T-helper 2 cell treated with Interferon-gamma antibody and Interleukin-4, amounts not matched to agents 5 μg/mL and 100 μg/mL, for 36 hours (primary cell): ENCODE measurements at places on chromosomes 5 and 9.

GRCh38 chr5:35096216-35096615 lies 48.5 kb upstream of the AGXT2 start:
- no peak overlapping the region for H3K27ac ChIP-seq
- no peak for DNase-seq
- H3K4me3 ChIP-seq: no peak overlapping the region
- no peaks in the 10 kb centered on the region for H3K36me3 ChIP-seq
- H3K27me3 ChIP-seq: peaks cover 3% of the 10 kb centered on the region

GRCh38 chr9:127919253-127919815 lies 2.5 kb upstream of the ST6GALNAC4 start:
- no peak overlapping the region for H3K27ac ChIP-seq
- no peaks in the 10 kb centered on the region for H3K36me3 ChIP-seq
- peaks cover 43% of the 10 kb centered on the region for H3K4me1 ChIP-seq
- peaks cover 12% of the 10 kb centered on the region for H3K27me3 ChIP-seq
- H3K4me3 ChIP-seq: no peak overlapping the region

GRCh38 chr5:60489377-60489776 lies 210.6 kb downstream of the DEPDC1B start:
- no peak overlapping the region for H3K4me3 ChIP-seq
- H3K27me3 ChIP-seq: no peaks in the 10 kb centered on the region
- no peaks in the 10 kb centered on the region for H3K36me3 ChIP-seq
- no peak overlapping the region for H3K27ac ChIP-seq

- H3K27me3 ChIP-seq: no peaks in the 10 kb centered on the region
- H3K4me1 ChIP-seq: peaks cover 32% of the 10 kb centered on the region
- no peak overlapping the region for H3K4me3 ChIP-seq
- DNase-seq: no peak
Observed at GRCh38 chr9:6783753-6784152, 26.0 kb downstream of the KDM4C start.

GRCh38 chr9:1101846-1102641 lies 51.9 kb downstream of the DMRT2 start:
- no peak overlapping the region for H3K27ac ChIP-seq
- no peak for DNase-seq
- no peak overlapping the region for H3K4me3 ChIP-seq
- no peaks in the 10 kb centered on the region for H3K36me3 ChIP-seq

- H3K4me3 ChIP-seq: no peak overlapping the region
- DNase-seq: no peak
- no peak overlapping the region for H3K27ac ChIP-seq
- H3K27me3 ChIP-seq: peaks cover 10% of the 10 kb centered on the region
Observed at GRCh38 chr9:4668604-4669003, 2.3 kb upstream of the SPATA6L start.

GRCh38 chr5:131389096-131389868 lies 125.4 kb downstream of the CDC42SE2 start:
- peaks cover 68% of the 10 kb centered on the region for H3K4me1 ChIP-seq
- DNase-seq: peak; percentile 35
- no peaks in the 10 kb centered on the region for H3K27me3 ChIP-seq
- peak overlapping the region; percentile 82 for H3K27ac ChIP-seq

DNA sequence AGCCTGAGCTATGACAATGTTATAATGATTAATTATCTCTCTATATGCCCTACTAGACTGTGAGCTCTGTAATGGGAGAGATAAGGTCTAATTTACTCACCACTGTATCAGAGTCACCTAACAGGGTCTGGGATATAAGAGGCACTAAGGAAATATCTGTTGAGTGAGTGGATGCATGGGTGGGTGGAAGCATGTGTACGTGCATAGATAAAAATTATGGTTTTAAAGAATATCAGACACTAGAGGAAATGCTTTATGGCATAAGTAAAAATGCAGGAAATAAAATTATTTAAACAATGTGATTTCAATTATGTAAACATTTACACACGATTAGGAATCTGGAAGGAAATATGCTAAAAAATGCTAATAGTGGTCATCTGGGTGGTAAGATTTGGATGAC lies 137.8 kb downstream of the SPOCK1 start:
- no peaks in the 10 kb centered on the region for H3K36me3 ChIP-seq
- no peak overlapping the region for H3K4me3 ChIP-seq
- no peaks in the 10 kb centered on the region for H3K27me3 ChIP-seq
- no peak for DNase-seq
- H3K27ac ChIP-seq: no peak overlapping the region

DNA sequence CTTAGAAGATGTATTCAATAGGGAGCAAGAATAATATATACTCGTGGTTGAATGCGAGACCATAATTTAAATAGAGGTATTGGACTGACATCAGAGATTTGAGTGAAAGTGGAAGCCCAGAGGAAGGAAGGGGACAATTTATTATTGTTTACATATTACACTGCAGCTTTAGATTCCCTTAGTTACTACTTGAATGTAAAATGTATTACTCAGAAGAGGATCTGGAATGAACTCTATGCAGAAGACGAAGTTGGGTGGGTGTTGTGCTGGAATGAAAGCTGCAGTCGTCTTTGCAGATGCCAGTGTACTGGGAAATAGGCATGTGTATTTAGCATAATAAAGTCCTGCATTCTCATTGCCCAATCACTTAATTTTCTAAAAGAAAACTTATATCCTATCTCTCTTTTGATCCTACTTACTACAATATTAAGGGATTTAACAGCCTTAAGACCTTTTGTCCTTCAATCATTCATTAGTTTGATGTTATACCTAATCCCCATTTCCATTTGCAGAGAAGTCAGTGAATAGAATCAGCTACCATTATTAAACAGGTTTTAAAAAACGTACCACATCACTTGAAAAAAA lies 570.7 kb upstream of the WWC1 start:
- no peak overlapping the region for H3K27ac ChIP-seq
- H3K36me3 ChIP-seq: no peaks in the 10 kb centered on the region
- peaks cover 2% of the 10 kb centered on the region for H3K4me1 ChIP-seq
- H3K27me3 ChIP-seq: no peaks in the 10 kb centered on the region
- DNase-seq: no peak
- no peak overlapping the region for H3K4me3 ChIP-seq

- DNase-seq: no peak
- H3K36me3 ChIP-seq: peaks cover 57% of the 10 kb centered on the region
- no peaks in the 10 kb centered on the region for H3K27me3 ChIP-seq
Observed at GRCh38 chr9:93033531-93033930, 25.0 kb upstream of the SUSD3 start.

DNA sequence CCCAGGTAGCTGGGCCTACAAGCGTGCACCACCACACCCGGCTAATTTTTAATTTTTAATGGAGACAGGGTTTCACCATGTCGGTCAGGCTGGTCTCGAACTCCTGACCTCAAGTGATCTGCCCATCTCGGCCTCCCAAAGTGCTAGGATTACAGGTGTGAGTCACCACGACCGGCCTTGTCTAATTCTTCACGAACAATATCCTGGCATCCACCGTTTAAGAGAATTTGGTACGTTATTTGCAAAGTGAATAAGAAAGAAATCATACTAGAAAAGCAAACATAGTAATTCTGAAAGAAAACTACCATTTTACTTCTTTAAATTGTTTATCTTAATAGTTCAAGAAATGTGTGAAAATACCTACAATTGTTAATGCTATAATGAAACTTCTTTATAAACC lies 42.9 kb upstream of the TRIO start:
- H3K27ac ChIP-seq: no peak overlapping the region
- H3K27me3 ChIP-seq: no peaks in the 10 kb centered on the region
- no peaks in the 10 kb centered on the region for H3K4me1 ChIP-seq
- DNase-seq: no peak

GRCh38 chr5:131607418-131607817 lies 27.6 kb downstream of the RAPGEF6 start:
- H3K4me3 ChIP-seq: no peak overlapping the region
- H3K27ac ChIP-seq: no peak overlapping the region
- peaks cover 4% of the 10 kb centered on the region for H3K36me3 ChIP-seq
- H3K4me1 ChIP-seq: peaks cover 32% of the 10 kb centered on the region
- H3K27me3 ChIP-seq: no peaks in the 10 kb centered on the region
- no peak for DNase-seq

DNA sequence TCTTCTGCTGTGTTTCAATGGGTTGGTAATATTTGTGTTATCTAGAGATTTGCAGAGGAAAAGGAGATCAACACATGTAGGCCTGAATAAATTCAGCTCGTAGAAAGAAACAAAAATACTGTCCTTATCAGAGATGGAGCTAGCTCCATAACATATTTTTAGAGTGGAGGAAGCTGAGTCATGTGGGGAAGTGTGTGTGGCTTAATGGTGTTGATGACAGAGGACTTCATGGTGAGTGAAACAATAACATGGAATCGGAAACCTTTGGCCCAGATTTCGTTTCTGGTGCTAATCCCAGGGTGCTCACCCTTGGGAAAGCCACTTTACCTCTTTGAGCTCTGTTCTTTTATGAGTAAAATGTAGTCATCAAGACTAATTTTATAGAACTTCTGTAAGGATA lies 825.0 kb downstream of the TLR4 start:
- no peak for DNase-seq
- no peaks in the 10 kb centered on the region for H3K36me3 ChIP-seq
- no peaks in the 10 kb centered on the region for H3K4me1 ChIP-seq
- H3K4me3 ChIP-seq: no peak overlapping the region

DNA sequence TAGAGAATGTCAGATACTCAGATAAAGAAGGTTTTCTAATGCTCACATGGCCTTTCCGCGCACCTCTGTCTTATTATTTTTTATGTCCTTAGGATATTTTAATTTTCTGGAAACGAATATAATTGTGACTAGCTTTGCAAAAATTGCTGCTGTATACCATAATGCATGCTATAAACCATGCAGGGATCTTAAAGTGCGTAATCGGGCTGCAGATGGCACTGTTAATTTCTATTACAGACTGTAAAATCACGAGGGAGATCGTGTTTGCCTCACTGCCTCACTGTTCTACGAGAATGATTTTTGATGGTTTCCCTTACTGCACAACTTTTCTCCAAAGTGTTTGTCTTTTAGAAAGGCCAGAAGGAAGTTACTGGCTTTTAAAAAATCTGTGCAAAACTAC lies 356.1 kb downstream of the TUSC1 start:
- DNase-seq: no peak
- no peaks in the 10 kb centered on the region for H3K27me3 ChIP-seq
- H3K27ac ChIP-seq: no peak overlapping the region
- H3K4me1 ChIP-seq: no peaks in the 10 kb centered on the region
- no peaks in the 10 kb centered on the region for H3K36me3 ChIP-seq

DNA sequence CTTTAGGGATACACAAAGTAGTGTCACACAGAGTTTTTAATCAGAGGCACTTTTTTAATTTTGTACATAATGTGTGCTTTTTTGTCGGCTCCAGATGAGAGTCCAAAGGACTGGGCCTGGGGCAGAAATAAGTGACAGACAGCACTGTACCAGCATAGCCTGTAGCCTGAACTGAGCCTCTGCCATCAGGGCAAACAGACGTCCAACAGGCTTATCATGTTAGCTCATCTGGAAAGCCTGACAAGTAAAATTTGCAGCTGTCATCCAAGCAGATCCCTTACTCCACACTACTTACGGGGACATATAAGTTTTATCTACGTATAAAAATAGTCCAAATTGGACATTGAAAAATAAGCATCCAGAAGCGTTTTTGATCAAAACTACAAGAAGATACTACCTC lies 233.1 kb upstream of the GAS1 start:
- H3K27ac ChIP-seq: no peak overlapping the region
- H3K27me3 ChIP-seq: no peaks in the 10 kb centered on the region
- no peak for DNase-seq
- H3K36me3 ChIP-seq: no peaks in the 10 kb centered on the region

DNA sequence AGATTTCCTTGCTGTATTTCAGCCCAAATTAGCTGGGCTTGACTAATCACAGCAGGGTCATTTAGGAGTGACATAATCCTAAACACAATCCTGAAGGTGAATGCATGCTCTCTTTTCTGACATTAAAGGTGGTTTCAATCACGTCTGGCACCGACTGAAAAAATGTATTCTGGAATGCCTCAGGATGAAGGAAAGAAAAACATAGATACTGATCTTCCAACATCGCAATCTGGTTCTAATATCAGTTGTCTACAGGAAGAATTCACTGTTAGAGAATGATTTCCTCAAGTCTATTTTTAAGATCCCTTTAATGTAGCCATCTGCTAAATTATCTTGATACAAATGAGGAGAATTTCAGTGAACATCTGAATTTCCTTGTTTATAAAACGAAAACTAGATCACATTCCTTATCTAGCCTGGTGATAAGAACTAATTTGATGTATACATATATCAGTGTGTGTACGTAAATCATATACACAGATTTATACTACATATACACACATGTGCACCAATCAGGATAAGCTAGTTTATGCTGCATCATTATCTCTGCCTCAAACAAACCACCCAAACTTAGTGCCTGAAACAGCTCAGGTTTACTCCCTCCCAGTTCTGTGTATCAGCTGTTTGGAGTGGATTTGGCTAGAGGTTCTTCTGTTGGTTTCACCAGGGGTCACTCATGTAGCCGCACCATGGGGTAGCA lies 31.3 kb upstream of the TAS2R1 start:
- no peaks in the 10 kb centered on the region for H3K36me3 ChIP-seq
- DNase-seq: no peak
- H3K27ac ChIP-seq: no peak overlapping the region
- no peaks in the 10 kb centered on the region for H3K4me1 ChIP-seq
- H3K4me3 ChIP-seq: no peak overlapping the region

DNA sequence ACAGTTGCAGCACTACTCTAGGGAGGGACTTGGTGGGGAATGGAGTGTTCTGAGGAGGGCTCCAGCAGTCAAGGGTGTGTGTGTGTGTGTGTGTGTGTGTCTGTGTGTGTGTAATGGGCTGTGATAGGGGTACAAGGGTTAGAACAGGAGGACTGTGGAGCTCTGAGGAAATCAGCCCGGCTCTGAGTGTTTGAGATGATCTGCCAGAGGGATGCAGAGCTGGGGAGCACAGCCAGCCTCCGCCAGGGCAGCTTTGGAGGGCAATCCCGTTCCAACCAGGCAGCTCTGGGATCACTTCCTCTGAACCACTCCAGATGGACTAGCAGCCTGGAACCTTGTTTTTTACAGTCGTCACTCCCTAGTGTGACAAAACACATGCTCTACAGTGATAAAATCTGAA lies 3.0 kb upstream of the SLC6A7 start:
- no peak overlapping the region for H3K27ac ChIP-seq
- peaks cover 36% of the 10 kb centered on the region for H3K27me3 ChIP-seq

DNA sequence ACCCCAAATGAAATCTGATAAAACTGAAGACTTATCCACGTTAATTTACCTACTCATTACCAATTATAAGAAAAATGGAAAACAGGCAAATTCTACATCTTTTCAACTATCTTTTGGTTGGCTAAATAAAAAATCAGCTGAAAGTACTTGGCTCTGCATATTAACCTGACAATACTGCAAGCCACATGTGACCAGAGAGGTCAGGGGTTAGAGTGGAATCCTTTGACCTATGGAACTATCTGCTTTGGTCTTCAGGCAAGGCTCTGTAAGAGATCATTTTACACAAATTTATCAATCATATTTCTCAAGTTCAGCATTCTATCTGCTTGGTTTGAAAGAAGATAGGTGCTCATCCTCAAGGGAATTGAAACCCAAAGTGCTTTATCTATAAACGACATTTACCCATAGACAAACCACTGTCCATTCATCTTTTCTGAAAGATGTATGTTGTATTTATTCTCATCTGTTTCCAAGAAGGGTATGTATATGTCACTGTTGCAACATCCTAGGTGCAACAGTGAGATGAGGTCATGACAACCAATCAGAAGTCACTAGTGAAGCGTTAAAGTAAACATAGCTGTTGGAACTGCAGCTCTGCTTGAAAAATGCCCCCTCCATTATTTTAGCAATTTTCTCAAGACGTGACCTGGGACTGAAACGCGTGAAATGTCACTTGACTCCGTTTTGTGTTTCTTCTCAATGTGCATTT lies 144.9 kb upstream of the POU5F2 start:
- H3K4me3 ChIP-seq: no peak overlapping the region
- H3K27me3 ChIP-seq: no peaks in the 10 kb centered on the region
- no peak for DNase-seq
- H3K27ac ChIP-seq: no peak overlapping the region
